ENCODE measurements at places on chromosomes 5 and 9. TPM values are rescaled to one million over a fixed set of nuclear protein-coding genes. Genes with fewer than 3 reads are reported as not detected.

C9orf57 gene
- not detected for total RNA-seq

IL5 gene
- not detected for total RNA-seq

CEP72 gene
- total RNA-seq = 0.32 TPM

SPINK6 gene
- not detected for total RNA-seq

ZNF454 gene
- total RNA-seq = 2.8 TPM

MARCOL gene
- not detected for total RNA-seq

SLCO6A1 gene
- not detected for total RNA-seq

RFESD gene
- total RNA-seq = not detected

SLC4A9 gene
- not detected for total RNA-seq

DNA sequence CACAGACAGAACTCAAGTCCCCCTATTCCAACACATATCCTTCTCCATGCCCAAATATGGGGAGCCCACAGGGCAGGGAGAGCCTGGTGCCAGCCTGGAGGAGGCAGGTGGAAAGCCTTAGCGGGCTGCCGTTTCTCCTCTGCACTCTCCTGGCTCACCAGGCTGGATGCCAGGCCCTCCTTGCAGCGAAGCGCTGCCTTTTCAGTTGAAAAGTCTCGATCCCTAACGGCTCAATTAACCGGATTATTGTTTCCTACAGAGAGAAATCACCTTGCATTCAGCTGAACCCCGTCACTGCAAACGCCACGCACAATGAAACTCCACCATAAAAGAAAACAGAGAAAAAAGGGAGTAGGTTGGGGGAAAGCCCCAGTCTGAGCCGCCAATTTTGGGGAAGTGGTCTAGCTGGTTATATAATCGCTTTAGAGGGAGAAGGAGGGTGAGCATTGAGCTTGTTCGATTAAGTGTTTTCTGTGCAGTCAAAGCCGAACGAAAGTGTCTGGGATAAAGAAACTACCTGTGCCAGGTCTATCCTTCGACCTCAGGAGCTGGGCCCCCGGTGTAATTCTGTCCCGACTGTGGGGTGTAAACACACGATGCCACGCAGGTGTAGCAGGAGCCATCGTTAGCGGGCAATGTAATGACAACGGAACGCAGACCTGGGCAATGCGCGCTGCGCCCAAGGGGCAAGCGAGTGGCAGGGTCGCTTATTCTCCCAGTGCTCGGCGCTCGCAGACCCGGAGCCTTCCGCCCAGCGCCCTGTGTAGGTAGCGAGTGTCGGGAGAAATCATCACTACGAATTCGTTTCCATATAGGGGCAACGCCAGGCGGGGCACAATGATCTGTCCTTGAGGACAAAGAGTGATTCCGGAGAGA lies 3.8 kb downstream of the BARHL1 start:
- no peak for DNase-seq

DNA sequence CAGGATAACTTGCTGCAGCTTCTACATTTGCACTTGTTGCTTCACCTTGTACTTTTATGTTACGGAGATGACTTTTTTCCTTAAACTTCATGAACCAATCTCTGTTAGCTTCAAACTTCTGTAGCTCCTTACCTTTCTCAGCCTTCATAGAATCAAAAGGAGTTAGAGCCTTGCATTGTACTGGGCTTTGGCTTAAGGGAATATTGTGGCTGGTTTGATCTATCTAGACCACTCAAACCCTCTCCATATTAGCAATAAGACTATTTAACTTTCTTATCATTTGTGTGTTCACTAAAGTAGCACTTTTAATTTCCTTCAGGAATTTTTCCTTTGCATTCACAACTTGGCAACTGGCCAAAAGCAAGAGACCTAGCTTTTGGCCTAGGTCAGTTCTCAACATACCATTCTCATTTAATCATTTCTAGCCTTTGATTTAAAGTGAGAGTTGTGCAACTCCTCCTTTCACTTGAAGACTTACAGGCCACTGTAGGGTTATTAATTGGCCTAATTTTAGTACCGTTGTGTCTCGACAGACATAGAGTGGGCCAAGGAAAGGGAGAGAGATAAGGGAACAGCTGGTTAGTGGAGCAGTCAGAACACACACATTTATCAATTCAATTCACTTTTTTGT lies 63.7 kb downstream of the SHOC1 start:
- DNase-seq = no peak

- no peak for DNase-seq
These were observed 193.5 kb upstream of the RFX3 start for GRCh38 chr9:3719286-3719685.

DNA sequence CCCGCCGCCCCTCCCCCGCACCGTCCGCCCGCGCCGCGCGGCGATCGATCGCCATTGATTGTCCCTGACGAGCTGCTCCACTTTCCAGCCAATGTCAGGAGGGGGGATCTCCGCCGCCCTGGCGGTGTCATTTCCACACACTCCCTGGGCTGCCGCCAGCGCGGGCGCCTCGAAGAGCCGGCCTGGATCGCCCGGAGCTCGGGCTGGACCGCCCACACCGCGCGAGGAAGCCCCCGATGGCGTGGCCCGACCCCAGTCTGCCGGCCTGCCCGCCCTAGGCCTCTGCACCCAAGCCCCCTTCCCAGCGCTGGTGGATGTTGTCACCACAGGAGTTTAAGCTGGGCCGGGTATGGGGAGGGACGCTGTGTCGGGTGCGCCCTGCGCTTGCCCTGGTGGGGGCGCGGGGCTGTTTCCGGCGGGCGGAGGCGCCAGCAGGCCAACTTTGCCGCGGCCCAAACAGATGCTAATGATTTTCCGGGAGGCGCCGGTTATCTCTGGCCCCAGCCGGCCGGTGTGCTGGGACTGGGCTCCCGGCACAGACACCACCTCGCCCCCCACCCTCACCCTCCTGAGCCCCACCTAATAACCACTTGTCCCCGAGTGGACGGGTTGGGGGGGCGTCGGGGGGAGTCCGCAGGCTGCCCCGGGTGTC lies 10.6 kb upstream of the CXXC5 start:
- DNase-seq = peak; percentile 91

DNA sequence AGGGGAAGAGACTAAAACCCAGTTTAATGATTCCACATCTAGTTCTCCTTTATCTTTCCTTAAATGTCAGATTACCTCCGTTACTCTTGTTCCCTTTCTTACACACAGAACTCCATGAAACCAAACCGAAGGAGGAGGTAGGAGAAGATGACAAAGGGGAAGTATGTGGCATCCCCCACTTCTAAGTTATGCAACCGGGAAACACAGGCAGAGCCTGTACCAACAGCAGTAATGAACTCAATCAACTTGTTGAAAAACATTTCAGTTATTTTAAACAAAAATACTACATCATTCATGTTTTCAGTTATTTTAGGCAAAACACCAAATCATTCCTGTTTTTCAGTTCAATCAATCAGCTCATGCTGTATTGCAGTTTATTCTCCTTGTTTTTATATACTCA lies 101.8 kb downstream of the PCSK1 start:
- DNase-seq = no peak

DNA sequence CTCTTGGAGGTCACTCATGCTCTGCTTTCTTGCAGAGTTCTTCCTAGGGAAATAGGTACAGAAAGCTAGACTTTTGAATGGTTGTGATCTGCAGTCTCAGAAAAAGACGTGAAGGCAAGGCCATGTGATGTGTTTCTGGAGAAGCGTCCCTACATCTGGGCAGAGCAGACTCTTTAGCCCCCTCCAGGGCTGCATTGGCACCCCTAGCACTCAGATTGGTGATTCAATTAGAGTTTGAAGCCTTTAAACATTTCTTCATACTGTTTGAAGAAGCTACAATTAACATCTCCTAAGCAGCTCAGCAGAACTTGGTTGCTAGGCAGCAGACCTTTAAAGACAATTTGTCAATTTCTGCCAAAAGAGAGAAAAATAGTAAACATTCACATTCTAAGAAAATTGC lies 21.6 kb downstream of the JADE2 start:
- DNase-seq = no peak

DNA sequence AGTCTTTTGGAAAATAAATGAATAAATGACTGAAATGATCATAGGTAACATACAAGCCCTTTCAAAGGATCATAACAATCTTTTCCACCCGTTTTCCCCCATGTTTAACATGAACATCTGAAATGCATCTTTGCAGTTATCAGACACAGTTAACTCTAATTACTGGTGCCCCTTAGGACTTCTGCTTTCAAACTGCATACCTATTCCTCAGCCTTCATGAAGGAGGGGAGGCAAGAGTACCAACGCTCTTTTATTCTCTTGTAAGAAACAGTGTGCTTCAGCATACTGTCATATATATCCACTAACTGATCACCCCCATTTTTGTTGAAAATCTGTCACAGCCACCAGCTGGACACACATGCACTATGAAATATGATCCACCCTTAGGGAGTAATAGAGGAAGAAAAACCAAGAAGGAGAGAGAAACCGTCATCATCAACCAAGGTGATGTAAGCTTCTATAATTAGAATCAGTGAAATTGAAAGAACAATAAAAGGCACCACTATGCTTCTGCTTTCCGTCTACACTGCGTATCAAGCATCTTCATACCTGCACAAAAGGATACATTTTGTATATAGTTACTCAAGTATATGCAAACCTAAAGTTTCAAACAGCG lies 98.7 kb downstream of the RAPGEF6 start:
- no peak for DNase-seq

GRCh38 chr9:86858009-86858408 lies 89.3 kb downstream of the GAS1 start:
- no peak for DNase-seq

DNA sequence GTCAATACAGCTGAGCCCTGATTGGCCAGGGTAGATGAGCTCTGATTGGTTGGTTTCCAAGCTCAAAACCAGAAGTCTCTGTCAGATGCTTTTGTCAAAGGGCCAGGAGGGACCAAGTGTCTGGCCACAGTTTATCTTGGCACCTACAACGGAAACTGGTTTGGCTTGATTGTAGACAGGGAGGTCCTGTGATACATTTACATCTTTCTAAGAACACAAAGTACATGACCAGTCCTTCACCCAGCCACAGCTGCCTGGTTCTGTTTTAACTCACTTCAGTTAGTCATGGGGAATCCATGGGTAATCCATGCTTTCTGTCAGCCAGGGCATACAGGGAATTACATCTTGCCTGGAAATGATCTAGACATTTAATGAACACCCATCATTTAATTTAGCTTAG lies 171.2 kb downstream of the SLC12A2 start:
- no peak for DNase-seq

DNA sequence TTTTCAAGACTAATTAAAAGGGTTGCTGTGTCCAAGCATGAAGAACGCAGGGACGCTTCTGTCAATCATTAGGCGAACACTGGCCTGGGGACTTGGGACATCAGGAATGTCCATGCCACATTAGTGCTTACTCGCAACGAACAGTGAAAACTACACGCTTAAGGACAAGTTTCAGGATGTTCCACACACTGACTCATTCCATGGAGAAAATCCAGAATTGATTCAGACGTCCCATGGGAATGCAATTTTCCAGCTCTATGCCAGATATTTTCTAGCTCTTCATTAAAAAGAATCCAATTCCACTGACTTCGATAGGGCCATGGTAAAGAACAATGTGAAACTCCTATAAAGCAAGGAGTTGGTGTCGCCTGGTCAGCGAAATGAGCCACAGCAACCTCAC lies 98.2 kb downstream of the CAMSAP1 start:
- DNase-seq = no peak

DNA sequence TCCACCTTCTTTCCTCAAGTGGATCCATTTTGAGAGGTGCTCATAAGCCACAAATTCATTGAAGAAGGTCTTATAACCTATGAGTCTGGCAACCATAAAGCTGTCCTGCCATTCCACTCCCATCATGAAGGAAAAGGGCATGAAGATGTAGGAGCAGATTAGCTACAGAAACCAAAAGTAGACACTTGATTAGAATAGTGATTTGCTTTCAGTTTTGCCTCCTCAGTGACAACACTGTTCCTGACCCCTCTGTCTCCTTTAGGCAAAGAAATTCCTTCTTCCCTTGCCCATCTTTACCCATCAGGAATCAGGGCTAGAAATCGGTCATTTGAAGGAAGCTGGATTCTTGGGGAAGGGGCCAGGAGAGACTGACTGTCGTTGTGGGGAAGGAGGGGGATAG lies 55.2 kb downstream of the SLC28A3 start:
- DNase-seq = no peak

DNA sequence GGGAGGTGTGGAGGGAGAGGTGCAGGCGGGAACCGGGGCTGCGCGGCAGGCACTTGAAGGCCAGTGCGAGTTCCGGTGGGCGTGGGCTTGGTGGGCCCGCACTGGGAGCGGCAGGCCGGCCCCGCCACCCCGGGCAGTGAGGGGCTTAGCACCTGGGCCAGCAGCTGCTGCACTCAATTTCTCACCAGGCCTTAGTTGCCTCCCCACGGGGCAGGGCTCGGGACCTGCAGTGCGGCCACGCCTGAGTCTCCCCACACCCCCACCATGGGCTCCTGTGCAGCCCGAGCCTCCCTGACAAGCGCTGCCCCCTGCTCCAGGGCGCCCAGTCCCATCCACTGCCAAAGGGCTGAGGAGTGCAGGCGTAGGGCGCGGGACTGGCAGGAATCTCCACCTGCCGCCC lies 284.5 kb downstream of the DEPDC1B start:
- DNase-seq = no peak

DNA sequence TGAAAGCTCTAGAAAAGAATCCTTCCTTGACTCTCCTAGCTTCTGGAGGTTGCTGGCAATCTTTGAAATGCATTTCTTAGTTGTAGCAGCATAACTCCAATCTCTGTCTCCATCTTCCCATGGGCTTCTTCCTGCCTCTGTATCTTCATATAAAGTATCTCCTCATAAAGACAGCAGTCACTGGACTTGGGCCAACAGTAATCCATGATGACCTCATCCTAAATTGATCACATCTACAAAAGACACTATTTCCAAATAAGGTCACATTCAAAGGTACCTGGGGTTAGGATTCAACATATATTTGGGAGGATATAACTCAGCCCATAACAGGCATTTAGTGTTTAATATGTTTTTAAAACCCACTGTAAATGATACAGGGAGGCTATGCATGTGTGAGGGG lies 123.3 kb downstream of the MLLT3 start:
- DNase-seq = no peak

DNA sequence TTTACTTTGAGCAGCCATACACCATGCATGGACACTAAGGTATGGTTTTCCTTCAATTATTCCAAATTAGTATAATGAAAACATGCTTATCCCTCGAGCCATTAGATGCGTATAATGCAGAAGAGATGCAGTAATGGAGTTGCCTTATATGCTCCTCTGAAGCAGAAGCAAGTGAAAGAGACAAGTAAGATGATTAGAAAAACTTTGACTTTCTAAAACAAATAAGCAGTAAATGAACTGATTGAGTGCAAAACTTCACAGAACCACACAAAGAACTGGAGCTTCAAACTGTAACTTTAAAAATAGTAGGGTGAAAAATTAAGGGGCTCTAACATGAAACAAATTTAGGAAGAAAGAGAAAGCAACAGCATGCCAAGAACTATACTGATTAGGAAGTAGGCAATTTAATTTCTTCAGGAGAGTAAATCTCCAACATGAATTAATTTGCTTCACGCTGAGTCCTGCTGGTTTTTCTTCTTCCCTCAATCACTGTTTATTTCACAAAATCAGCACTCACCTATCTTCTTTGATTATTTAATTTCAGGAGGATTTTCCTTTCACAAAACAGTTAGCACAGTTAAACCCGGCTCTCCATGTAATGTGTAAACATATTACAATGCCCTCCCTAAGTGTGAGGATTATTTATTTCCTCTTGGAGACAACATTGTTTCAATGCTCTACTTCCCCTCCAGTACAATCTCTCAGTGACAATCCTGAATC lies 90.3 kb upstream of the PAM start:
- DNase-seq = no peak

Measured in ascending aorta (tissue), 2 donors.